Upper lobe of left lung (tissue), 6 donors: ENCODE measurements at places on chromosomes 4 and X. TPM values are rescaled to one million over a fixed set of nuclear protein-coding genes. Genes with fewer than 3 reads are reported as not detected.

The ENOX2 gene
- total RNA-seq: 10.9 TPM

The ZBTB49 gene
- 3.8 TPM for total RNA-seq

The CORIN gene
- total RNA-seq: 0.79 TPM

The SYTL5 gene
- total RNA-seq: 3.6 TPM

The HDX gene
- total RNA-seq: 5.8 TPM

The ANKRD37 gene
- total RNA-seq: 17.4 TPM
